ENCODE measurements at places on chromosomes 12 and 14.

GRCh38 chr14:83470466-83470865 is 1936.8 kb upstream of the SEL1L start:
- no peak for DNase-seq

DNA sequence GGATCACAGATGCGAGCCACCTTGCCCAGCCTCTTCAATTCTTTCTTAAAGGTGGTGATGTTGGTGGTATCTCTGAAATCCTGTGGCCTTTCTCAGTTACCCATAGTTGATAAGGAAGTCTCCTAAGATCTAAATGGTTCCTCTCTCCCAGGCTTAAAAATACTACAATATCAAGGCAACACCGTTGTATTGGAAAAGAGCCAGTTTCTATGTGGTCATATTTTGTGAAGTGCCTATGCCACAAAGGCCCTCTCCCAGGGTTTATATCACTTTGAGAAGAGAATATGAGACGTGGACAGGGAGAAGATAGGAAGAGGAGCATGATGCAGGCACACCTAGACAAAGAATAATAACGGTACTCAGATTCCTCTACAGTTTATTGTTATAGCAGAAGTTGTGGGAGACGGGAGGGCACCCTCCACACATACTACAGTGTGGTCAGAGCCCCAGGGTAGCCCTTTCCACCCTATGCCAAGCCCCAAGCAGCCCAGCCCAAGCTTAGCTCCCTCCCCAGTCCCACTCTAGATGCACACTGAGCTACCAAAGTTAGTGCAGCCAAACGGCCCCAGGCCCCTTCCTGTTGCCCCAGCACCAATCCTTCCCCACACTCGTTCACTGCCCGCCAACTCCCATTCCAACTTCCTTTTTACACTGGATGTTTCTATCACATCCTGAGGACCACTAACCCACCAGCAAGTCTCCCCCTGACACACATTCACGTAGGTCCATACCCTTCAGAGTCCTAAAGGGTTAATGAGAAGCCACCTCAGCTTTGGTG is 8.3 kb downstream of the NDRG2 start:
- no peak for DNase-seq

DNA sequence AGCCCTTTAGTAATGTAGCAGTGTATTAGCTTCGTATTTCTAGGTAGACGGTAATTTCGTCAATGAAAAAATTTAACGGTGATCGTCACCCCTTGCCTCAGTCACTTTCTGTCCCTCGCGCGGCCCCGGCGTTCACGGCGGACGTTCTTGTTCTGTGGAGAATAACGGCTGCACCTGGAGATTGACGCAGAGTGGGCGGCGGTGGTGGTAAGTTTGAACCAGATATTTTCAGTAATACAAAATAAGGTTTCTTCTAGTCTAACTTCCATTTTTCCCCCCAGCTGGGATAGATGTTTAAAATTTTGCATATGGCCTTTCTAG is 341 bp downstream of the ZNF10 start:
- no peak for DNase-seq

GRCh38 chr14:69260190-69260860 is 367 bp downstream of the GALNT16 start:
- DNase-seq, result peak; percentile 17

- peak; percentile 48 for DNase-seq
Observed at GRCh38 chr14:64800000-64800399, 79.7 kb downstream of the SPTB start.

Data from kidney tubule cell (primary cell).